Psoas muscle (tissue), 8 donors: ENCODE measurements at places on chromosomes 7 and 10. TPM values are rescaled to one million over a fixed set of nuclear protein-coding genes. Genes with fewer than 3 reads are reported as not detected.
A peak's percentile ranks its signal among the peaks of the same experiment; 100 is the strongest.

DNA sequence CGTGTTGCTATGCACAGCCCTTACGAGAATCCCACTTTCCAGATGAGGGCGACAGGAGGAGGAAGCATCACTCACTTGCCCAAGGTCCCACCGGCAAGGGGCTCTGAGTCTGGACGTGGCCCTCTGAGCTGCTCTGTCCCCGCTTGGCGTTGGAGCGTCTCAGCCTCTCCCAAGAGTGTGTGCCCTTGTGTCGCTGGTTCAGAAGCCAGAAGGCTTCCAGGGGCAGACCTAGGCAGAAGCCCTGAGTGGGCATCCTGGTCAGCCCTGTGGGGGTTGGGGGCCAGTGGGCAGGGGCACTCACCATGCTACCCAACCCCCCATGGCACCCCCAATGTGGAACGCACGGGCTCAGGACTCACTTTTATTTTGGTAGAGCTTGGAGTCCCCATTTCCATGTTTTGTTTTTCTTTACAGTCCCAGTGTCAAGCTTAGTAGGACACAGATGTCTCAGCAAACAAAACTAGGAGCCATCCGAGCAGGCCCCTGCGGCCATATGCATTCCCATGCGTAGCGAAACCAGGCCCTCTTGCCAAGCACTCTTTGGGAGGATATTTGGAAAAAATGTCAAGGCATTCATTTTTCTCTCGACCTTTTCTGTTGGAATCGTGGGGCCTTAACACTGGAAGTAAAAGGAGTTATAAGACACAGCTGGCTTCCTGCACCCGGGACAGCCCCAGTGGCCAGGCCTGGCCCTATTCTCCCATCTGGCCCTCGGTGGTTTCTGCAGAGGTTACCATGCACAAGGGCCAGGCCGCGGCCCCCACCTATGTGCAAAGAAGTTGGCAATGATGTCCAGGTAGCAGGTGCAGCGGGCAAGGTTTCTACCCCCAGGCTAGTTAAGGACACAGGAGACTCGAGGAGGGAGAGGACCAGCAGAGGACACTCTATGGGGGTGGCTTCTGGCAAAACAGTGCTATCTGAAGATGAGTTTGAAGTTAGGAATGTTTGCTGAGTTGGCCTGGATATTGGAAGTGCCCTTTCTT, 97.0 kb downstream of the LHPP start:
- peak; percentile 49 for DNase-seq

The CH25H gene
- 0.05 TPM for polyA plus RNA-seq

The TPST1 gene
- 1.8 TPM for polyA plus RNA-seq

GRCh38 chr7:114921631-114922025, 266 bp upstream of the MDFIC start:
- peak; percentile 21 for DNase-seq

The ACSL5 gene
- 2.2 TPM for polyA plus RNA-seq

DNA sequence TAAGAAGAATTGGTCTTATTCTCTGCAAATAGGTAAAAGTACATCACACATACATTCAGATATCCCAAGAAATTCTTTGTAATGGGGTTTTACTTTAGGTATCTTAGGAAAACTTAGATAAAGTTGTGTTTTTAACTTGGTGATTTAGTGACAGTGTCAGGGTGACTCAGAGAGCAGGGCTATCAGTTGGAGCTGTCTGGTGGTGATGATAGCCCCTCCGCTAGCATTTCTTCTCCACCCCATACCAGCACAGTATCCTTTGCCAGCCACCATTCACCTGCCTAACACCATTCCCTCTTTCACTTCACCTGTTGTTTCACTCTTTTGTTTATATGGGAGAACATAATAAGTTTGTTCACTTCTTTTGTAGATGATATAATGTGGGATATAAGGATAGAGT, 30.4 kb downstream of the VPS50 start:
- DNase-seq, result no peak

GRCh38 chr10:70458329-70459060, 17.0 kb upstream of the NODAL start:
- peak; percentile 86 for DNase-seq

- peak; percentile 9 for DNase-seq
These were observed 230.9 kb downstream of the MAD1L1 start for GRCh38 chr7:2001601-2002442.

DNA sequence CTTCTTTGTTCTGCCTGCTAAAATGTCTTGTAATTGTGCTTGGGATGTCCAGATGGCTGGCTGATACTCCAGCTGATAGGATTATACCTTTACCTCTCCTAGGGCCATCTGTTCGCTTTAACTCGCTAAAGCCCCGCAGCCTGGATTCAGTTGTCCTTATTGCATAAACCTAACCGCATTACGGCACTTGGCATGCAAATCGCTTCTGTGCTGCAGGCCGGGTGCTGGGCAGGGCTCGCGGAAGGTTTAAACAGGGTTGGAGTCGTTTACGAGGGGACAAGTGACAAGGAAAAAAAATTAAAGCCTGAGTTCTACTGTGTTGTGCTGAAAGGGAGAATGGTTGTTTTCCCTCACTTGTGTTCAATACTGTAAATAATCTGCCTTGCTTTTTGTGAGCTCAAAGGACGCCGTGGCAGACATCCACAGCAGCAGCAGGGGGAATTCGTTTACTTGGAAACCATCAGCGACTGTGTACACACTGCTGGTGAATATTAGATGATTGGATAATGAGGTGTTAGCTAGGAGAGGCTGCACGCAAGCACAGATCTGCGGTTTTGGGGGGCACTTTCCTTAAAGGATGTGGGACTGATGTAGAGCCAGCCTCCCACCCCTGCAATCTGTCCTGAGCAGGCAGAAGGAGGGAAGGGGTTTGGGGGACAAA, 93.0 kb downstream of the EBF3 start:
- DNase-seq, result no peak

The ADO gene
- polyA plus RNA-seq, result 11.6 TPM

DNA sequence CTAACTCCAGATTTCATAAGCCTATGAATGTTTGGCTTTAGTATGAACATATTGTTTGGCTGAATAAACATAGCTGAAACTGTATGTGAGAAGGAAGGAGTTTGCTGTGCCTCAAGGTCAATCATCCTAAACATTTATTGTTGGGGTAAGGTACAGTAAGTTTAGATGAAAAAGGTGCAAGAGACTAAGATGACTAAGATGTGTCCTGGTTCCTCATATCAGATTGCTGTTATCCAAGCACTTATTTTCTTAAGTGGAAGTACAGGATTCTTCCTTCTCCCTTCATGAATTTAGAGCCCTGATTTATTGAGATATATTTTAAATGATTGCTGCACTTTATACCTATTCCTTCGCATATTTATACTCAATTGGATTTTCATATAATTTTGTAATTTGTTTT, 12.2 kb downstream of the MDFIC start:
- no peak for DNase-seq

DNA sequence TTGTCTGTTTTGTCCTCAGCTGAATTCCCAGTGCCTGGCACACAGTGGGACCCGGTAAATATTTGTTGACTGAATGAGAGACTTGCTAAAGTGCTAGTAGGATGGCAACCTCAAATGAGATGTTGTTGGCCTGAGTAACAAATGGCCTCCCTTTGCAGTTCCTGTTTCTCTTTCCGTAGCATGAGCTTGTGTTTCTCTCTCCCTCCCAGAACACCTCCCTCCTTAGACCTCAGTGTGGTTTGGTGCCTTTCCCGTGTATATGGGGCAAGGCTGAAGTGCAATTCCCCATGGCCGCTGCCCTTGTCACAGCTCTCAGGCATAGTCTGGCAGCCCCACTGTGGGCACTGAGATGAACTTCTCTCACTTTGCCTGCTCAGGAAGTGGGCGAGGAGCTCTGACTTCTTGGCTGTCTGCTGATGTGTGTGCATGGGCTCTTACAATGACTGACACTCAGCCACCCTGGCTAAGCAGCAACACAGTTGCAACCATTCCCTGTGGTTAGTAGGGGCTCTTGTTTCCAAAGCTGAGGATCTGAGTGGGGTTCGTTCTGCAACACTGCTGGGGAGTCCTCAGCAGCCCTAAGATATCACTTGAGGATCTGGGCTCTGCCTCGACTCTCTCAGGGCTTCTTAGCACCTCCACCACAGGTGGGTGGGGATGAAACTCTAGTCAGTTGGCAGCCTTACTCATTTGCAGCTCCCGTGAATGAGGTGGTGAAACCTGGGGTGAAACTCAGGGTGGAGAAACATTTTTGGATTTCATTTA, 136.1 kb downstream of the ICA1 start:
- DNase-seq, result no peak

DNA sequence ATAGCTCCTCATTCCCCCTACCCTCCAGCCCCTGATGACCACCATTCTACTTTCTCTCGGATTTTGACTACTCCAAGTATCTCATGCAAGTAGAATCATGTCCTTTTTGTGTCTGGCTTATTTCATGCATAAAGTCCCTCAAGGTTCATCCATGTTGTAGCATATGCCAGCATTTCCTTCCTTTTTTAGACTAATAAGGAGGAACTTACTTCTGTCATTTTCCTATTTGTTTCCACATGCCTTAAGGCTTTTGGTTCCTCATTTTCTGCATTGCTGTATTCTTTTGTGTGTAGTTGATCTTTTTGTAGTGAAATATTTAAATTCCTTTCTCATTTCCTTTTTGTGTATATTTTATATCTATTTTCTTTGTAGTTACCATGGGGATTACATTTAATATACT, 376.9 kb downstream of the CALN1 start:
- DNase-seq, result no peak

The GNAT3 gene
- polyA plus RNA-seq, result not detected

The GPR85 gene
- not detected for polyA plus RNA-seq

The FOXP2 gene
- polyA plus RNA-seq, result 4.3 TPM

- DNase-seq, result no peak
These were observed 3.5 kb downstream of the GRIFIN start for GRCh38 chr7:2472739-2473138.
